Activated CD4-positive, CD25-positive, alpha-beta regulatory T cell (primary cell): ENCODE measurements at places on chromosomes 7 and 10.

- DNase-seq, result no peak
These were observed 18.7 kb upstream of the PCBD1 start for GRCh38 chr10:70906953-70907636.

GRCh38 chr7:55181762-55182161, 162.9 kb downstream of the EGFR start:
- no peak for DNase-seq

GRCh38 chr10:67098461-67098860, 172.6 kb downstream of the LRRTM3 start:
- DNase-seq, result no peak

- no peak for DNase-seq
These were observed 325.6 kb upstream of the KAT6B start for GRCh38 chr10:74500816-74501215.

- DNase-seq, result no peak
These were observed 700 bp downstream of the MTPN start for GRCh38 chr7:135976312-135977006.
